CD4-positive, alpha-beta T cell treated with Interferon alpha-2 for 1 hour (primary cell): ENCODE measurements at places on chromosomes 2 and 18.
A peak's percentile ranks its signal among the peaks of the same experiment; 100 is the strongest.

- no peak for DNase-seq
These were observed 84.8 kb upstream of the TTN start for GRCh38 chr2:178891959-178892485.

GRCh38 chr2:159912580-159912979 lies 114.6 kb upstream of the CD302 start:
- no peak for DNase-seq

DNA sequence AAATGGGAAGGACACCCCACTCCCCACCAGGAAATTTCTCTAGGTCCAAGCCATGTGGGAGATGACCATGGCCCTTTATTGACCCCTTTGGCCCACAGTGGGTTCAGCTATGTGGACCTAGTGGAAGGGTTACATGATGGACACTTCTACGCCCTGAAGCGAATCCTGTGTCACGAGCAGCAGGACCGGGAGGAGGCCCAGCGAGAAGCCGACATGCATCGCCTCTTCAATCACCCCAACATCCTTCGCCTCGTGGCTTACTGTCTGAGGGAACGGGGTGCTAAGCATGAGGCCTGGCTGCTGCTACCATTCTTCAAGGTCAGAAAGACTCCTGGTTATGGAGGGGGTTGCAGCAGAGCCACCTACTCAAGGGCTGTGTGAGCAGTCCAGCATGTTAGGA lies 1.3 kb downstream of the STK16 start:
- DNase-seq, result no peak

DNA sequence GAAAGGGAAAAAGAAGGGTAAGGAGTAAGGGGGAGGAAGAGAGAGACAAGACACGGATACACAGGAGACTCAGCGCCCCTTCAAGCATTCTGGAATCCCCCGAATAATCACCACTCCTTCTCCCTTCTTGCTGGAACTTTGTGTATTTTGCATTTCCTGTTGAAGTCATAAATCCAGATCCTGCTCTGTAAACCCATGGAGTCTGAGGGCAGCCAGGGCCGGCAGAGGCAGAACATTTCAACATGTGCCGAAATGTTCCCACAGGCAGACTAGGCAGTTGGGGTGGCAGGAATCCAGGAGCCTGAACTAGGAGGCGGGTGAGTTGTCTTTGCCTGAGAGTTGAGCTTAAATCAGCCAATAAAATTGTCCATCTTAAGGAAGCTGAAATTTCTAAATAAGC lies 193.1 kb downstream of the SH3RF3 start:
- DNase-seq, result no peak

- no peak for DNase-seq
These were observed 23.7 kb downstream of the CYP27A1 start for GRCh38 chr2:218805627-218806026.

DNA sequence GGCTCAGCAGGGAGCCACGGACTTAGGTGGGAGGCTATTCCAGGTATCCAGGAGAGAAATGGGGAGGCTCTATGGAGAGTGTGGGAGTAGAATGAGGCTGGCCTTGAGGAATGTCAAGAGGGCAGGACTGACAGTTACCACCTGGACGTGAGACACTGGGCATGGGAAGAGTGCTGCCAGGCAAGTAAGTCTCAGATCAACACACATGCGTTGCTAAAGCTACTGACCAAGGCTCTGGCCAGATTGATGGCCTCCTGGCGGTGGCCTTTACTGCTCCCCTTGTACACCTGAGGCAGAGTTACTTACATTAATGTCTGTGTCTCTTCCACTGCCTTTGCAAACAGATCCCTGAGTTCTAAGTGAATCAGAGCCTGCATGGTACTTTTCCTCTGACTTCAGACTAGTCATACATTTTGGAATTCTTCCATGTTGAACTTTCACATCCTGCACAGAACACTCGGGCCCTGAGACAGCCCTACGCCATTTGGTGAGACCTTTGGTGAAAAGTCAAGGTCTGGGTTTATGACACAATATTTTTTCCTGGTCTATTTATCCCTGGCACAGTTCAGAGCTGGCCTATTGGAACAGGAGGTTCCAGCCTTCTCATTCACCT lies 398.8 kb upstream of the TRIB2 start:
- no peak for DNase-seq

GRCh38 chr2:242063850-242064249 lies 194.3 kb downstream of the RTP5 start:
- no peak for DNase-seq

GRCh38 chr2:160015746-160016145 lies 46.7 kb downstream of the PLA2R1 start:
- DNase-seq, result no peak

DNA sequence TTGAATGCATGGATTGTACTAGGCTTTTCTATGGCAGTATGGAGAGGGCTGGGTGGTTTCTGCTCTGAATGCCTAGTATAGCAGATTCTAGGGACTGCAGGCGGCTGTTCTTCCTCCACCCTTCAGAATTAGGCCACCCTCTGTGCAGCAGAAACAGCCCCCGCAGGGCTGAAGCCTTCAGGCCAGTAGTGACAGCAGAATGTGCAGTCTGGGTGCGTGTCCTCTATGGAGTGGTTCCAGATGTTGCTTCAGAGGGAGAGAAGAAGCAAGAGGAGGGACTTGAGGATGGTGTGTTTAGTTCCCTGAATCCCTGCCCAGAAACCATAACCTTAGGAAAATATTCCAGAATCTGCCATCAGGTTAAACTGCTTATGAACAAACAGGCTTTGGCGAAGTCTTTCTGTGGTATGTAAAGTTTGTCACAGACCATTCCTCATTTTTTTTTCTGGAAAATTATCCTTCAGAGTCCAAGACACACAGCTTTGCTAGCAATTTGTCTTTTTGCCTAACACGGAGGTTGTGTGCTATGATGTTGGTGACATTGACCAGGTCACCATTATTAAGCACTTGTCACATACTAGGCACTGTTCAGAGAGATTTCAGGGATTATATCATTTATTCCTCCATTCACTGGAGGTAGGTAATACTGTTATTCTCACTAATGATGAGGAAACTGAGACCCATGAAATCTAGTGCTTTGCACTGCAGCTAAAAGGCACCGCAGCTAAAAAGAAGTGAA lies 21.1 kb downstream of the CASP10 start:
- DNase-seq, result no peak

GRCh38 chr18:72895548-72895947 lies 27.8 kb upstream of the NETO1 start:
- no peak for DNase-seq

DNA sequence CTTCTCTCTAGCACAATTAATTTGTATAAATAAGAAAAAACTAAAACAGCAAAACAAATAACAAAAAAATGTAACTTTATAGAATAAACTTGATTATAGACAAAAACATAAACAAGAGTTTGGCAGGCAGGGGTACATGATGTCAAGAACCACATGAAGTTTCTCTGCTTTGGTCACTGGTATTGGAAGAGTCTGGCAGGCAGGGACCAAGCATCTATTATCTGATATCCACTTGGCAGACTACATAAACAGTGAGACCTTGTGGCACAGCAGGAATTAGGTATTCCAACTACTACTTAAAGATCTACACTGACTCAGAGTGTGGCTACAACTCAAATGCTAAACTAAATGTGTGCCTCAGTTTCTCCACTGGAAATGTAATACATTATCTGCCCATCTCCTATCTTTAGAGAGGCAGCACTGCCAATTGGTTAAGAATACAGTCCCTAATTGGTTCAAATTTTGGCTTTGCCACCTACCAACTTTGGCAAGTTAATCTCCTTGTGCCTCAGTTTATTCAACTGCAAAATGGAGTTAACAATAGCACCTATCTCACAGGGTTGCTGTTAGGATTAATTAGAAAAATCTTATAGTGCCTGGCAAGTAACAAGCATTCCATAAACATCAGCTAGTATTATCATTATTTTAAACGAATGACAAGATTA lies 2.7 kb downstream of the MAP4K3 start:
- no peak for DNase-seq

DNA sequence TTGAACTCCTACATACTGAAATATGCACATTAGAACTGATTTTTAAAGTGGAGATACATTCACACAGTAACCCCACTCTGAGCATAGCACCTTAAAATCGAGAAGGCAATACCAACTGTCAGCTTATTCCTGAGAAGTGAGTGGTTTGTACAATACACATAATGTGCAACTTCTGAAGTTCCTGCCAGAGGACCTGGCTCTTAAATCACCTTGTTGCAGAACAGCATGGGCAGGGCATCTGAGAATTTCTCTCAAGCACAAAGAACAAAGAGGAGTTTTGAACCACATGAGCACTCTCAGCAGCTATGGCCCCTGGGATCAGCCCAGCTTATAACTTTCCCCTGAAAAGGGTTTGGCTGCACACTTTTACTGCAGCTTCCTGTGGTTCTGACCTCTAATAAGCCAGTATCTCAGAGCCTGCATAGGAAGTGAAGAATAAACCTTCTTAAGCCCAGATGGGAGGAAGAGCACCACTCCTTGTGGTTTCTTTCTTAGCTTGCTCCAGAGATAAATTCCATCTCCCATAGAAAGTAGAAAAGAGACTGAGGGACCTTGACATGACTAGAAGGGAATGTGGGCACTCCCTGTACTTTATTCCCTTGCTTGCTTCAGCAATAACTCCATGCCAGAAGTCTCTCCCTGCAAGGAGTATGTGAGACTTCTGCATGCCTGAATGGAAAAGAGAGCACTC lies 862.3 kb downstream of the SUCLG1 start:
- DNase-seq, result no peak

DNA sequence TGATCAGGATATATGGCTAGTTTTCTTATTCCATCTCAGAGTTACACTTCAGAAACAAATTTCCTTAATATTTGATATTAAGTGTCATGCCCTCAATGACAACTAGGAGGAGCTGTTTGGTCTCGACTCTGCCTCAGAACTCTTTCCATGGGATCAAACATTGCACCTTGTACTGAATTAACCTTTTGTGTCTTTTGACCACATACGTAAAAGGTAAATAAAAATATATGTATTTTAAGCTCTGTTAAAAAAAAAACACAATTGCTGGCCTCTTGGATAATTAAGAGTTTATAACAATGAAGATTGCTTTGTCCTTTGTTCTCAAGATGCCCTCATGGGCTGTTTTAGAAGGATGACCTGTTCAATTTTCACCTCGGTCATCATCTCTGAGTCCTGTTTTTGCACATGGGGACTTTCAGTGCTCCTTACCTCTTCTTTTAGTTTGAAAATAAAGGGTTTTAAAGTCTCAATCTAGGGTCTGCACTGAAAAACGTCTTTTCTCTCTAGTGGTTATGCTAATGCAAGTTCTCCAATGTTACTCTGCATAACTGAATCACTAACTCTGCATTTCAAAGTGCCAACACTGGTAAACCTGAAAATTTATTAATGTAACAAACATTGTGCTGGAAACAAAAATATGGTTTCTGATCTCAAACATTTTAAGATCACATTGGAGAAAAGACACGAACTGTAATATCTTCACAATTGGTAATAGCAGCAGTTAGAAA lies 18.8 kb upstream of the FN1 start:
- DNase-seq, result peak; percentile 24

GRCh38 chr2:78397198-78397597 lies 628.3 kb upstream of the REG3G start:
- DNase-seq, result no peak

DNA sequence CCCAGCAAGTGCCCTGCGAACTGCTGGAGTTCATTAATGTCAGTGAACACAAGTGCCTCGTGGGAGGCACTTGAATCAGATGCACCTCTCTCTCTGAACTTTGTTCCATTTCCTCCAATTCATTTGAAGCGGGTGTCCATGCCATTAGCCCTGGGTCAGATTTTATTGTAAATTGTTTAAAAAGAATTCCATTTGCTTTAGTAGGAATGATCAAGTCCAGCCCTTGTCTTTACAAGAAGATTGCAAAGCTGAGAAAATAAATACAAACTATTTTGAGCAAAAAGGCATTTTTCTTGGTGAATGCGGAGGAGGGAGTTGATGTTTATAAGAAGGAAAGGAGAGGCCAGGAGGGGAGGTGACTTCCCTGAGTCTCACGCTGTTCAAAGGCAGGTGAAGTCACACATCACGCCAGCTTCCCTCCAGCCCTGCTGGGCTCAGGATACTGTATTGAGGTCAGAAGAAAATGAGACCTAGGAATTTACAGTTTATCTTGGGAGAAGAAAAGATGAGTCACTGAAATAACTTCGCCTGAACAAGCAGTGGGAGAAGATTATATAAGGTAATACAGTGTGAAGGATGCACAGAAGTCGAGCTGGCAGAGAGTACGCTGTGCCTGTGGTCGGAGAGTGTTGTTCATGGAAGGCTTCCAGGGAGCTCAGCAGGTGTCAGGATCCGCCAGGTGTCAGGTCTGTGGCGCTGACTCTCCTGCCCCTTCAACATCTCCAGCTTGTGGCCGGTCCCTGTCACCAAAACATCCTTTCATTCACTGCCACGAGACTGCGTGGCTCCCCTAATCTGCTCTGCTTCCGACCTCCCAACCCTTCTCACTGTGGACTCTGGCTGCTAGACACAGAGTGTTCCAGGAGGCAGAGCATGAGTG lies 36.5 kb downstream of the EFR3B start:
- DNase-seq, result no peak

- DNase-seq, result no peak
These were observed 137.6 kb upstream of the FN1 start for GRCh38 chr2:215573496-215573895.

- DNase-seq, result no peak
These were observed 42.5 kb upstream of the LCLAT1 start for GRCh38 chr2:30404319-30405259.

GRCh38 chr2:234410526-234410925 lies 86.4 kb downstream of the ARL4C start:
- DNase-seq, result no peak

DNA sequence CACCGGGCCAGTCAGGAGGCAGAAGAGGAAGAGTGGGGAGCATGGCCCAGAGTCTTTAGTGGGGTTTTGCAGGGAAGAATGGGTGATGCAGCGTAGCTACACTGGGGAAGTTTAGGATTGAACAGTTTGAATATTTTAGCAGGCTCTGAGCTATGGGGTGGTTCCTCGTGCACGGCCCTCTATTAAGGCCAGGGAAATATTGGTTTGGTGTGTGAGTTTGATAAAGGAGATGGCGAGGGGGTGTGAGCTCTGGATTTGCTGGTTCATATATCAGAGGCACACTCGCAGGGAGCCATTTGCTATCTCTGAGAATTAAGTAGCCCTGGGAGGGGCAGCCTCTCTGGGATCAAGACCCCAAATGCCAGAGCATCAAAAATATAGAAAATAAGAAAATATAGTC lies 50.1 kb downstream of the BOLA3 start:
- no peak for DNase-seq

- no peak for DNase-seq
These were observed 16.6 kb upstream of the ASPRV1 start for GRCh38 chr2:69977906-69978482.

- no peak for DNase-seq
These were observed 53.0 kb downstream of the BIN1 start for GRCh38 chr2:127053731-127054603.

- no peak for DNase-seq
These were observed 171.8 kb upstream of the KLHL29 start for GRCh38 chr2:23213196-23213595.

GRCh38 chr2:3078684-3079083 lies 298.9 kb downstream of the EIPR1 start:
- no peak for DNase-seq

GRCh38 chr18:48572402-48573126 lies 33.7 kb downstream of the CTIF start:
- DNase-seq, result no peak
